ENCODE measurements at places on chromosomes 3 and 15.
A peak's percentile ranks its signal among the peaks of the same experiment; 100 is the strongest.

DNA sequence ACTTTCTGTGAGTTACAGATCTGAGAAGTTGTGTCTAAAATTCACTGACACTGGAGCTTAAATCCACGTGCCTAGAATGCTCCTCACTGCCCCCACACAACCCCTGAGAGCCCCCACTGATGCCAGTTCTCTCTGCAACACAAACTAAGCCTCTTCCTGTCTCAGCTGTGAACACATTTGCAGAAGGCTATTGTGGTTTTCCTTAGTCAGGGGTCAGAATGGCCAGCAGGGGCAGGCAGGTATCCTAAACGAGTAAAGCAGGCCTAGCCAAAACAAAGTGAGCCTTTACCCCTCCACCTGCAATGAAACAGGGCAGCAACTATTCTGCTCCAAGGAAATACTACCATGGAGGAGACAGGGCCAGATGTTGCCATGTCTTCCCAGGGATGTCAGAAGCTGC lies 78.6 kb downstream of the FHIT start:
- DNase-seq: no peak

DNA sequence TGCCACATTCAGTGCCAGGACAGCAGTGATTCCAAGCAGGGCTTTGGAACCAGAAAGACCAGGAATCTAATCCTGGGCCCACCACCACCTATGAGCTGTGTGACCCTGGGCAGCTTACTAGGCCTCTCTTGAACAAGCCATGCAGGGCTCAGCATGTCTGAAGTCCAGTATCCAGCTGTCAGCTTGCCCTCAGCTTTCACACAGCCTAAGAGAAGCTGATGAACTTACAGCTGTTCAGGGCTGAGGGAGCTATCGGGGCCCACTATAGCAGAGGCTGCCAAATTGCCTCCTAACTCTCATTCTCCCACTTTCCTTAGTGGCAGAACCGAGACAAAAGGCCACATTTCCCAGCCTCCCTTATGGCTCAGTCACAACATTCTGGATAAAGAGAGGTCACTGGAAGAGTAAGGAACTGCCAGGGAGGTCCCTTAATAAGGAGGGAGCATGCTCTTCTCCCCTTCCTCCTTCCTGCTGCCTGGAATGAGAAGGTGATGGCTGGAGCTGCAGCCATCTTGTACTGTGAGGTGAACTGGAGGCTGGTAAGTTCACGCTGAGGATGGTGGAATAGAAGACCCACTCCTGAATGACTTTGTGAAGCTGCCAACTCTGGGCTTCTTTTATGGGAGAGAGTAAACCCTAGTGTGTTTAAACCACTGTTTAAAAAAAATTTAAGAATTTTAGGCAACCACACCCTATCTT lies 34.5 kb downstream of the FEM1B start:
- DNase-seq: no peak

DNA sequence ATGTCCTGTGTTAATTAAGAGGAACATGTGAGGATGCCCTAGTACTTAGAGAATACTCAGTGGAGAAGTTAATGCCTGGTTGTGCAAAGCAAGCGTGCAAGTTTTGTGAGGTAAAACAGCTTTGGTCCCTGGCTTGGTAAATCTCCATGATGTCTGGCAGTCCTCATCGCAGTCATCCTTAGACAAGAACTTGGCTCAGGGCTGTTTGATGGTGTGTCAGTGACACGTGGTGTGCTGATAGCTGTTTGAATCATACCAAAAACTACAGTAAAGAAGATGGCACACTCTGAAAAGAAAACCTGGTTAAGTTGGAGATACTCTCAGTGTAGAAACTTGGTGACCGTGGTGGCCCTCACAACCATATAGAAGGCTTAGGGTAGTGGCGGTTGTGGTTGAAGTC lies 361.7 kb downstream of the FEZF2 start:
- DNase-seq: no peak

GRCh38 chr15:79322945-79323344 lies 12.0 kb downstream of the TMED3 start:
- DNase-seq: no peak

DNA sequence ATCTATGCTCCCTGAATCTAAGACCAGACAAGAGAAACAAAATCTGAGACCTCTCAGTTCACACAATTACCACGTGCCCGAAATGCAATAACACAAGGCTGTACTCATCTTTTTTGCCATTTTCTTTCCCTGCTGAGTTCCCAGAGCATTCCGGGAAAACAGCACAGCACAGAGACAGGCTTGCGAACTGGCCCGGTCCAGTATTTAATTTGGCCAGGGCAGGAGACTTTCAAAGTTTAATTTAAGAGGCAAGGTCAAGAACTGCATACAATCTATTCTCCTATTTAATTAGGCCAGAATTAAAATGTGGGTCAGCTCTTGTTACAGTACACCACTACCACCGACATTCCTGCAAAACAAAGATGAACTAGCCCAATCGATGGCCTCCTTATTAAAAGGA lies 87.5 kb upstream of the SNRPA1 start:
- DNase-seq: no peak

DNA sequence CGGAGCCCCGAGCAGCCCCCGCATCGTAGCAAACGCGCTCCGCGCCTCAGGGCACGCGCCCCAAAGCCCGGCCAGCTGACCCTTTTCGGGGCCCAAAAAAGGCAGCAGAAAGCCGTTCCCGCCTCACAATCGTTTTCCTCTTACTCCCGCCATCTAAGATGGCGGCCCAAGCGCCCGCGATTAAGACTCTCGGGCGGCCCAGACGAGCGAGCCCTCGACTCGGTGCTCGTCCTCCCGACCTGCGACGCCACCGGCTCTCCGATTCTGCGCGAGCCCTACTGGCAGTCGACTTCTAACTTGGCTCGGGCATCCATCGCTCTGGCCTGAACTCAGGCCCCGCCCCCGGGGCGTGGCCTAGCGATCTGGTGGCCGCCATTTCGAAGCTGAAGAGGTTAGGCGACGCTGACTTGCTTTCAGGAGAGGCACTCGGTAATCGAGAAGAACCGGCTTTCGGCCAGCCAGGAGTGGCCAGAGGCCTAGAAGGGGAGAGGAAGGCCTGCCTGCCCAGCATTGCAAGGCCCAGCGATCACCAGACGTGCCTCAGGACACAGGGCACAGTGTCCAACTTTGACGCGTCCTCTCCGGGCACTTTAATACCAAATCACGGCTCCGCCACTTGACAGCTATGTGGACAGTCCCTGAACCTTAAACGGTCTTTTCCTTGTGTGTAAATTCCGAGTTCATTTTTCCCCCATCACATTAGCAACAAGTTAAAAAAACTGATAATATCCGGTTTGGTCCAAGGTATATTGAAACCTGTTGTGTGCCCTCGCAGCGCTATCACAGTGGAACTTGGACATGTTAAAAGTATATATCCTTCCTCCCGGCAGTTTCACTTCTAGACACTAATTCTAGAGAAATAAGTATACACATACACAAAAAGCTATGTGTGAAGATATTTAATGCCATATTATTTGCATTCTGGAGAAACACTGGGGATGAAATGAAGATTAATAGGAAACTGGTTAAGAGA lies at the start of gene RAF1:
TSS of gene RAF1 (minus strand) at position 182 of the 973 bp plus-strand sequence. CDS start 45,396 bp downstream, outside the sequence.
- peak; percentile 96 for DNase-seq

GRCh38 chr3:197124713-197125112 lies 95.1 kb upstream of the MELTF start:
- no peak for DNase-seq
